Islet precursor cell (in vitro differentiated cells): ENCODE measurements at places on chromosomes 2 and 18.
A peak's percentile ranks its signal among the peaks of the same experiment; 100 is the strongest.

- peak; percentile 54 for DNase-seq
Observed at GRCh38 chr2:96537734-96538486, 1.4 kb downstream of the ARID5A start.

DNA sequence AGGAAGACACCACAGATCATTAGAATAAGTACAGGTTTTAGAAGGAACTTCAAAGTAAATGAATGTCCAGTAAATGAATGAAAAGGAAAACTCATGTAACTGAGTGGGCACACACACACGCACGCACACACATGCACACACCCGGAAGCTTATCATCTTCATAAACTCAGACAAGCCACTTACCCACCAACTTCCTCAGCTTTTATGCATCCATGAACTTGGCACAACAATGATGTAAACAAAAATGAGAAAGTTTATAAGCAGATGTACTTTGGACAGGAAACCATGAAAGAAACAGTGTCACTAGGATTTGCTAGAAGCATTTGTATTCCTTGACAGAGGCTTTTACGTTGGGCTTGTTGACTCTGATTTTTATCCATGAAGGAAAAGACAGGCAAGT is 23.2 kb downstream of the RNF152 start:
- DNase-seq = no peak

- peak; percentile 43 for DNase-seq
Observed at GRCh38 chr2:42844901-42845821, 52.8 kb upstream of the HAAO start.

GRCh38 chr2:170974304-170974993 is 45.4 kb downstream of the GORASP2 start:
- peak; percentile 90 for DNase-seq

GRCh38 chr2:15313657-15314056 is 247.5 kb downstream of the NBAS start:
- DNase-seq = no peak

GRCh38 chr2:172147944-172148650 is 45.4 kb upstream of the DLX2 start:
- no peak for DNase-seq

- no peak for DNase-seq
Observed at GRCh38 chr2:56898986-56899385, 715.2 kb downstream of the CCDC85A start.

- DNase-seq = peak; percentile 57
Observed at GRCh38 chr2:173720306-173720705, 244.9 kb downstream of the SP3 start.

DNA sequence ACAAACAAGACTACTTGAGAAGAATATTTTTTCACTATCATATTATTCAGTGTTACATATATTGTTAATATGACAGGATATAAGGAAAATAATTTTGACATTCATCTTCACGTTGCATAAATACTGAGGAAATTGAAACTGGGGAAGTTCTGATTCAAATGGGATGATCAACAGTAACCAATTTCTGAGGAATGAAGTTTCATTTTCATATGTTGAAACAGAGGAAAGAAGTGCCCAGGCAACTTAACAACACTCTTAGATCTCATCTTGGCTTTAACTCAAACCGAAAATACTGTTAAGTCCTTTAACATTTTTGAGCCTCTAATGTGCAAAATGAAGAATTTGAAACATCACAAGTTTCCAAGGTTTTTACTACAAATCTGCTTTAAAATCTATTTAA is 612.2 kb upstream of the VRK2 start:
- DNase-seq = no peak

DNA sequence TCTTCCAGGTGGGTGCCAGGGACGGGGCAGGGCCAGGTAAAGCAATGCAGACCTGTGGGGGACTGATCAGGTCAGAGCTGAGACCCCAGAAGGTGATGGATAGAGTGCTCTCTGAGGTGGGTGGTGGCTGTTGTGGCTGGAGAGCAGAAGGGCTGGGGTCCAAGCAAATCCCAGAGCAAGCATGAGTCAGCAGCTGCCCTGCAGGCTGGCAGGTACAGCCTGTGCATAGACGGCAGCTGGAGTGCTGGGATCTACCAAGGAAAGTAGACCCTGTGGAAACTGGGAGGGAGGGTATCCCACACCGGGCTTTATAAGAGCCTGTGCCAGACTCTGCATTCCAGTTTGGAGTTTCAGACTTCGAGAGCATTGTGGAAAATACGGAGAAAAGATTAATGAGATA is 663 bp downstream of the TRIM54 start:
- DNase-seq = peak; percentile 84

DNA sequence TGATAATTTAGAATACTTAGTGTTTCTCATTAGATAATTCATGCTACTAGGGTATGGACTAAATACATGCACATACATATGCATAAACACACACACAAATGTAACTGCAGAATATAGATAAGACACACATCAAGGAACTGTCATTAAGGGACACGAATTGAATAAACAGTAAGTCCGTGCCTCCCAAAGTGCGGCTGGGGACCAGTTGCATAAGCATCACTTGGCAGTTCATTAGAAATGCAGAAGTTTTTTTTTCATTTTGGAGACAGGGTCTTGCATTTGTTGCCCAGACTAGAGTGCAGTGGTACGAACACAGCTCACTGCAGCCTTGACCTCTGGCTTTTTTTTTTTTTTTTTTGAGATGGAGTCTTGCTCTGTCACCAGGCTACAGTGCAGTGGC is 130.0 kb upstream of the CCDC195 start:
- DNase-seq = no peak

- no peak for DNase-seq
Observed at GRCh38 chr2:30480703-30481322, 33.8 kb downstream of the LCLAT1 start.

DNA sequence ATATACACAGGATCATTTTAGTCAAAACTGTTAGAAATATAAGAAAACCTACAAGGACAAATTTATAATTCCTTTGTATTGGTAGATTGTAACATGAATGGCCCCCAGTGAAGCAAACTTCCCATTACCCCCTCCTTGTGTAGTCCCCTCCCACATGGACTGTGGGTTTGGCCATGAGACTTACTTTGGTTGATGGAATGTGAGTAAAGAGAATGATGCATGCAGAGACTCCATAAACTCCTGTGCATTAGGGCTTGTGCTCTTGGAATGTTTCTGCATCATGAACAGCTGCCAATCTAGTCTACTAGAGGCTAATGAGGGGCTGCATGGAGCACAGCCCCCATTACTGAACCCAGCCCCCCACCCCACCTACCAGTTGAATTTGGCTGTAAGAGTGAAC is 8.3 kb upstream of the TGFA start:
- DNase-seq = no peak

GRCh38 chr2:112685271-112685884 is 35.4 kb upstream of the NT5DC4 start:
- DNase-seq = no peak

DNA sequence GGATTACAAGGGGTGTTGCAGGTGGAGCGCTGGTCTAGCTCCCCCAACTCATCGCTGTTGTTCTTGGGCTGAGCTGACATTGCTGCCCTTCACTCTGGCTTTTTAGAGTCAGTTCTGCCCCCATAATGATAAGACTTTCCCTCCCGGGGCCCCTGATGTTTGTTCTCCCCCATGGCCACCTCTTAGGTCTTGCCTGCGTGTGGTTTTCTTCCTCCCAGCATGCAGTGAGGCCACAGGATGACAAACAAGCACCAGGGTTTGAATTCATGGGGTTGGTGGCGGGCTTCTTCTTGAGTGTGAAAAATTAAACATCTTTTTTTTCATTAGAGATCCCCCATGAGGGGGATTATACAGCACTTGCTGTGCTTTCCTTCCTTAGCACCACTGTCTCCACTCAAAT is 74.1 kb downstream of the CTAGE1 start:
- DNase-seq = no peak

GRCh38 chr18:51941999-51942398 is 398.0 kb upstream of the DCC start:
- no peak for DNase-seq

DNA sequence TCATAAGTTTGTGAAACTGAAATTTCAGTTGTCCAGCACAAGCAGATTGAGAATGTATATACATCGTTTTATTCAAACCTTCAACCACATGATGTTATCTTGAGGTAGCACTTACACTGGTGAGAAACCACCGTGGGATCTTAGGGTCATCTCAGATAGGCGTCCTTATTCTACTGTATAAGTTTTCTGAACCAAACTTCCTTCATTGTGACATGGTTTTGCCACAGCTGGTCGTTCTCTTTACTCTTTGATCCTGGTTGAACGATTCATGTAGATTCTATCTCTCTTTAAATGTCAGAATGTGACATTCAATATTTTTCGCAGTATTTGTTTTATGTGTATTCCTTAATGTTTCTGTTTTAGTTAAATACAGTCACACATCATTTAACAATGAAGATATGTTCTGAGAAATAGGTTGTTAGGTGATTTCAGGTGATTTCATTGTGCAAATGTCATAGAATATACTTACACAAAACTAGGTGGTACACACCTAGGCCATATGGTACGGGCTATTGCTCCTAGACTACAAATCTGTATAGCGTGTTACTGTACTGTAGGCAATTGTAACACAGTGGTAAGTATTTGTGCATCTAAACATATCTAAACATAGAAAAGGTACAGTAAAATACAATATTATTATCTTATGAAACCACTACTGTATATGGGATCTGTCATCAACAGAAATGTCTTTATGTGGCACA is 17.9 kb upstream of the ARHGAP25 start:
- DNase-seq = no peak

DNA sequence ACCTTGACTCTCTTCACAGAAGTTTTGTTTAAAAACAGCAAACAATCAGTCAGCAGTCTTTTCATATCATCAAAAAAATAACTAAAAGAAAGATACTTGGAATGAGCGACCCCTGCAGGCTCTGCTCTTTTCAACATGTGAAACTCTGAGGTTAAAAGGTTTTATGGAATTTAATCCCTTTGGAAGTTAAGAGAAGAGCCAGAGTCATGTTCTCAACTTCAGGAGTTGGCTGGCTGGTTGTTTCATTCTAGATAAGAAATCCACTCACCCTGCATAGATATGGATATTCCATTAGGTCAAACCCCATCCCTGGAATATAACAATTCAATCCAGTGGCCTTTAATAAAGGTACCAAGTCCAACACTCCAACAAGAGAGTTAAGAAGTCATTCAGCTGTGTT is 115.6 kb upstream of the RMDN2 start:
- no peak for DNase-seq

GRCh38 chr18:48695671-48696070 is 156.8 kb downstream of the CTIF start:
- no peak for DNase-seq

- DNase-seq = no peak
Observed at GRCh38 chr2:177691177-177691576, 298.6 kb downstream of the AGPS start.

GRCh38 chr2:228938629-228939028 is 332.5 kb downstream of the PID1 start:
- no peak for DNase-seq

DNA sequence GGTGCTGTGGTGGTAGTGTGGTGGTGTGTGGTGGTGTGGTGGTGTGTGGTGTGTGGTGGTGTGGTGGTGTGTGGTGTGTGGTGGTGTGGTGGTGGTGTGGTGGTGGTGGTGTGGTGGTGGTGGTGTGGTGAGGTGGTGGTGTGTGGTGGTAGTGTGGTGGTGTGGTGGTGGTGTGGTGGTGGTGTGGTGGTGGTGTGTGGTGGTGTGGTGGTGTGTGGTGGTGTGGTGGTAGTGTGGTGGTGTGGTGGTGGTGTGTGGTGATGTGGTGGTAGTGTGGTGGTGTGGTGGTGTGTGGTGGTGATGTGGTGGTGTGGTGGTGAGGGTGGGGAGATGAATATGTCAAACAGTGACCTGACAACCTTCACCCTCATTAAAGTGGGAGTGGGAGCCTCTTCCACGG is 55.6 kb upstream of the DLGAP1 start:
- DNase-seq = peak; percentile 65

GRCh38 chr2:102256276-102256675 is 55.1 kb upstream of the IL1RL1 start:
- no peak for DNase-seq

- no peak for DNase-seq
Observed at GRCh38 chr2:18170642-18171041, 292.2 kb downstream of the KCNS3 start.

DNA sequence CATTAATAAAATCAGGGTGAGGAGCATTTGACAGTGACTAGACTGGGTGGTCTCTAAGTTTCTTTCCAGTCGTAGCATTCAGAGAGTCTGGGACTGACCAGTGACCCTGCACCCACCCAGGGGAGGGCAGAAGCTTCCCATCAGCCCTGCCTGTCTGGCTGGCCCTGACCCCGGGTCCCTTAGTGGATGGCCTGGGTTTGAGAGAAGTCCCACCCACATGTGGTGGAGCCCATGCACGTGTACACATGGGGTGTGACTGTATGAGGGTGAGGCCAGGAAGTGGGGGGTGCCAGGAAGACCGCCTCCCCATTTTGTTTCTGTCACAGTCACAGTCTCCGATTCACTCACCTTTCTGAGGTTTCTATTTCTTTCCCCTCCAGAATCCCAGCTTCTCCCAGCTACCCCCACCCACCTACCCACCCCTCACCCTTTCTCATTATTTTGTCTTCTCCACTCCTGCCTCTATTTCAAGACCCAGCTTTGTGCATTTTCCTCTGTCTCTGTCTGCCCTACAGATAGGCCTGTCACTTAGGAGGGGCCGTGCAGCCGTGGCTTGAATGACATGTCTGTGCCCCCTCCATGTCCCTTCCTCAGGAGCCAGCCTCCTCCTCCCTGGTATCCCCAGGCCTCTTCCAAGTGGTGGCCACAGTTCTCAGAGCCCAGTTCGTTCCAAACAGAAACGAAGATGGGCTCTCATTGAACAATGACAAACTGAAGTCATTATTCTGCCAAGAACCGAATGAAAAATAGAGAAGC is 13.6 kb downstream of the CIB4 start:
- no peak for DNase-seq

- DNase-seq = no peak
Observed at GRCh38 chr2:101843471-101843870, 146.0 kb downstream of the MAP4K4 start.

DNA sequence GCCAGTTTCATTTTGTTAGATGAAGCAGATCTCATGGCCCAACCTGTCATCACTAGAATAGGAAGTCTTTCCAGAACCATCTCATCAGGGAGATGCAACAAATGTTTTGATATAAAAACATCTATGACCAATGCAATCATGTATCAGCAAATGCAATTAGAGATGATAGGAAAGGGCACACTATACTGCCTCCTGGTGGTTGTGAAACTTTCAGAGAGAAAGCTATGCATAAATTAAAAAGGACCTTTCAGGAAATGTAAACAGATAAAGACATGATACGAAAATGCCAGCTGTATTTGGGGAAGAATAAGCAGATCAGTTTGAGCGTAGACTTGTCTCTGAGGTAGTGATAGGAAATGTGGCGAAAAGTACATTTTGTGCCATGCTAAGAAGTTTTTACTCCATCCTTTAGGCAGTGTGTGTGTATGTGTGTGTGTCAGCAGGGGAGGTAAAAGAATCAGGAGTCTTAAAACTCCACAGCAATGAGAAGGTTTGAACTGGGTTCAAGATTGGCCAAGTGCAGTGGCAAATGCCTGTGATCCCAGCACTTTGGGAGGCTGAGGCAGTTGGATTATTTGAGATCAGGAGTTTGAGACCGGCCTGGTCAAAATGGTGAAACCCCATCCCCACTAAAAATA is 479.3 kb downstream of the CPS1 start:
- DNase-seq = no peak

GRCh38 chr2:86413296-86414094 is 27.7 kb upstream of the KDM3A start:
- DNase-seq = no peak

GRCh38 chr18:34738175-34738894 is 28.2 kb downstream of the DTNA start:
- DNase-seq = peak; percentile 81
